ENCODE measurements at places on chromosomes 3 and 15.

GRCh38 chr15:29887721-29888120, 65.5 kb upstream of the TJP1 start:
- no peak for DNase-seq

GRCh38 chr3:21621181-21621651, 129.8 kb downstream of the ZNF385D start:
- no peak for DNase-seq

DNA sequence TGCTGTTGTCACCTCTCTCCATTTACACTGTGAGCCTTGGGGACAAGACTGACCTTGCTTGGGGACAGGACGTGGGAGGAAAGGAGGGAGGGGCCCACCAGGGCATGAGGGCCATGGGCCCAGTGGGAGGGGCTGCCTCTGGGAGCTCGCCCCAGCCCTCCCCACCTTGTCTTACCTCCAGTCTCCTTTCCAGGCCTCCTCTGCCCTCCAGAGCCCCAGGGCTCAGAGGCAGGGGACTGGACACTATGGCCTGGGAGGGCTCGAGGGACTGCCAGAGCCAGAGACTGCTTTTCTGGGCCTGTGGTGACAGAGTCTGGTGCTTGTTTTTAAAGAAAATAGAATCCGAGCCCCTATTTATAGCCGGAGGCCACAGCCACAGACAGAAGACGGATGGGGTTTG, 10.2 kb downstream of the CSPG4 start:
- DNase-seq: no peak

DNA sequence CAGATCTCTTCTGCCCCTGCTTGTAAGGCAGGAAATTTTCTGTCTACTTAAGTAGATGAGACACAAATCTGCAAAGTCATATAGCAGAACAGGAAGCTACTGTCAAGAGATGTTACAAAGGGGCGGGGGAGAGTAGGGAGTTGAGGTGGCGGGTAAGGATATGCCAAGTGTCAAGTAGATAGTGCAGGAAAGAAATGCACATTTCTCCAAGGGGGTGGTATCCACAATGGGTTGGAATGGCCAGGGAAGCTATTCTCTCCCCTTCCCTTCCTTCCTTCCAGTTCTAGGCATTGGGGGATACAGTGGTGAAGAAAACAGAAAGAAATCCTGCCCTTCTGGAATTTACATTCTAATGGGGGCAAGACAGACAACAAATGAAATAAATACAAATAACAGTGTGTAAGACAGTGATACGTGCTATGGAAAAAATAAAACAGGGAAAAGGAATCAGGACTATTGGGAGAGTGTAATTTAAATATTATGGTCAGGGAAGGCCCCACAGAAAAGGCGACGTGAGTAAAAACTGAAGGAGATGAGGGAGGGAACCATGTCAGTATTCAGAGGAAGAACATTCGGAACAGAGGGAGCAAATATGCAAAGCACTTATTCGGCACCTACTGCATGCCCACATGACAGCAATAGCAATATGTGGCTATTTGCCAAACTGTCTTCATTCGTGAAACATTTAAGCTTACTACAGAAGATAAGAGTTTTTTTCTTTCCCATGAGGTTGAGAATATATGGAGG, 42.8 kb upstream of the RNU6-1 start:
- peak; percentile 14 for DNase-seq

- DNase-seq: no peak
These were observed 36.7 kb downstream of the SLC9A9 start for GRCh38 chr3:143811602-143812001.

DNA sequence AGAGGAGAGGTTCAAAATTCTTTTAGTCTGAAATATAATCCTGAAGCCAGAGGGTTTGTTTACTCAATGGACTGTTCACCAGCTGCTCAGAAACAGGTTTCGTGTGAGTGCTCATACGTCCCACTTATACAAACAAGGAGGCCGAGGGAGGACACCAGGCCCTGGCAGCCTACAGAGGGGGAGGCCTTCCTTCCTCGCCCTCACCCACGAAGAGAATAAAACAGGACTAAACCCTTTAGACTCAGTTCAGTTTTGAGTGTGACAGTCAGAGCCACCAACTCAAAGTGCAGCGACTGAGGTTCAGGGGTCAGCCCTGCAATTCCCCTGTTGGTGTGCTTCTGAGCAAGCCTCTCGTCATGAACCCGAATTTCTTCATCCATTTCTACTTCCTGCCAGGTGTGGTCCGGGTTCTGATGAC, 17.3 kb downstream of the FAM174B start:
- peak; percentile 70 for DNase-seq

DNA sequence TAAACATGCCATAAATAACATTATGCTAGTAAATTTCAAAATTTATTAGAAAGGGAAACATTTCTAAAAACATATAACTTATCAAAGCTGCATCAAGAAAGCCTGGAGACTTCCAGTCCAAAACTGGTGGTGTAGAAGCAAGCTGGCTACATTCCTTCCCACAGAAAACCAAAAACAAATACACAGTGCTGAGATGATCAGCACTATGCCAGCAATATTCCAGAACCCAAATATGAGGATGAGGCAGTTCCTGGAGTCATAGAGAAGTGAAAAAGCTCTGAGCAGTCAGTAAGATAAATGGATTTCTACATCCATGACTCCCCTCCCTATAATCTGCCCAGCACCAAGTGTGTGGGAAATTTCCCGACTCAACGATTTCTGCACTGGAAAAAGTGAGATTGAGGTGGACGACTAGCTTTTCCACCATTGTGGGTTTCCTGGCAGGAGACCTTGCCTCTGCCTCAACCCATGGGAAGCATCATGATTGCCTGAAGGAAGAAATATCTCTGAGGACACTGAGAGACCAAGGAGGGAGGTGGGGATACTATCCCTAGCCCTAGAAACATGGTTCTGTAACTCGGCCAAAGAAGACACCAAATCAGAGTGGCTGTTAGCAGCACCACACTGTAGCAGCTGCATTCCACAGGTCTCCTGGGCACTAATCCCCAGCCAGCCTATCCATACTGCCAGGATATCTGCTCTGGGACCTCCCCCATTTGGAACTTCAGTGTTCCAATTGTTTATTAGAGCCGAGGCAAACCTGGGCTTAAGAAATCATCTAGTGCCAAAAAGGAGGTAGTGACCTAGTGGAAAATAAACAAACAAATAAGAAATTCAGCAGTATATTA, 11.8 kb upstream of the CLN6 start:
- no peak for DNase-seq

GRCh38 chr3:23804441-23805209, 1.1 kb upstream of the UBE2E1 start:
- no peak for DNase-seq

DNA sequence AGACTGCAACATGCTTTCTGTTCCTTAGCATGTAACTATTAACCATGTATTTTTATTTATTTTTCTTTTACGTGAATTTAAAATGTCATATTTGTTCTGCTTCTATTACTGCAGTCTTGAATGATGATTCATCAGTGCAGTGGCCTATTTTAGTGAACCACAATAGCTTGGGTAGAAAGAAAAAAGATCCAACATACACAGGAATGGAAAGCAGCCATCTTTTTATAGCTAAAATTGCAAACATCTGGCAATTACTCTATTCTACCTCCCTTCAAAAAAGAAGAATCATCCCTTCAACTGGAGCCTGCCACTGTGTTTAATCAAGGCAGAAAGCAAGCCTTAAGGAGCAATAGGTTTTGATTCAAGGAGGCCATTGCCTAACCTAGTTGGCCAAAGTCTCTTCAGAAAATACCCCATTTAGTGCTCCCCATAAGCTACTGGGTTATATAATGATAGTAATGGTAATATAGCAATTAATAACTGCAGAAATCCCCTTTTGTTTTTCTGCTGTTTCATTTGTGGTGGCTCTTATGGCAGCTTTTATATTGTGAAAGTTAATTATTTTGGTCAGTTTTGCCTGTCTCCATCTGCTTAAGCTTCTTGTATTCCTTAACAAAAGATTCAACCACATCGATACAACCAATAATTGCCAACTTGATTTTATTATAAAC, 267.3 kb downstream of the LPP start:
- no peak for DNase-seq

DNA sequence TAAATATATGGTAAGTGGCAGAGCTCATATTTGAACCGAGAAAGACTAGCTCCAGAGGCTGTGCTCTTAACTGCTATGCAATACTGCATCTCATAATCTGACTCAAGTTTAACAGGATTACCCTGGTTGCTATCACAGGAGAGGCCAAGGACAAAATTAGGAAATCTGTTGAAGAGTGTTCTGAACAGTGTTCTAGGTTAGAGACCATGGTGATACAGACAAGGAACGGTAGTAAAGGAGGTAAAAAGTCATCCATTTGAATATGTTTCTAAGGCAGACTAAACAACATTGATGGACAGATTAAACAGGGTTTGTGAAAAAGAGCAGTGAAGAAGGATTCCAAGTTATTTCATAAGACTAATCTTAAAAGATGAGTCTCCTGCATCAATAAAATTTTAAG, 22.1 kb downstream of the PLOD2 start:
- no peak for DNase-seq

GRCh38 chr3:15502616-15503015, 18.9 kb downstream of the COLQ start:
- DNase-seq: no peak

DNA sequence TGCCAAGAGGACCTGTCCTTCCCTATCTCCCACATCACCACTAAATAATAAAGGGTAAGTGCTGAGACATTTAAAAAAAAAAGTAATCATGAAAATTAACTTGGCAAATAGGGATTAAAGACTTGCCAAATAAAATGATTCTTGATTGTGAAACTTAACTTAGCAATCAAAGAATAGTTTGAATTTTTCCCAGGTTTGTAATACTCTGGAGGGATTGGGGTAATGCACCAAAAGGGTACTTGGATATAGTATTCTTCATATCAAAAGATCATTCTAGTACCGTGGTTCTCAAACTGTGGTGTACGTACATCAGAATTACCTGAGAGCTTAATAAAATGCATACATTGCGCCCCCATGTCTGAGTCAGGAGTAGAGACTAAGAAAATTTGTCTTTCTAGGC, 28.5 kb downstream of the CALML4 start:
- DNase-seq: no peak

DNA sequence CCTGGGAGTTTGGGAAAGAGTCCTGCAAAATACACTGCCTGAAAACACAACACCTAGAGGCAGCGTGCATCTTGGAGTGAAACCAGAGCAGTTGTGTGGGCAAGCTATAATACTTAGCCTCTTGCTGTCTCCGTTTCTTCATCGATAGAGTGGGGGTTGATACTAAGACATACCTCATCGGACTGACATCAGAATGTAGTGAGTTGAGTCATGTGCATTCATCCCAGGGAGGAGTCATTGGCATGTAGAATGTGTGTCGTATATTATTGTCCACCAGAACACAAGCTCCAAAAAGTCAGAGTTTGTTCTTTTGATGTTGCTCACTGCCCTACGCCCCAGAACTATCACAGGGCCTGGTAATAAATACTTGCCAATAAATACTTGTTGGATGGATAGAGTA, 4.3 kb downstream of the SNTN start:
- DNase-seq: no peak

GRCh38 chr3:128572013-128572412, 78.6 kb downstream of the RPN1 start:
- no peak for DNase-seq

- no peak for DNase-seq
These were observed 12.6 kb downstream of the DUSP7 start for GRCh38 chr3:52043750-52044149.

DNA sequence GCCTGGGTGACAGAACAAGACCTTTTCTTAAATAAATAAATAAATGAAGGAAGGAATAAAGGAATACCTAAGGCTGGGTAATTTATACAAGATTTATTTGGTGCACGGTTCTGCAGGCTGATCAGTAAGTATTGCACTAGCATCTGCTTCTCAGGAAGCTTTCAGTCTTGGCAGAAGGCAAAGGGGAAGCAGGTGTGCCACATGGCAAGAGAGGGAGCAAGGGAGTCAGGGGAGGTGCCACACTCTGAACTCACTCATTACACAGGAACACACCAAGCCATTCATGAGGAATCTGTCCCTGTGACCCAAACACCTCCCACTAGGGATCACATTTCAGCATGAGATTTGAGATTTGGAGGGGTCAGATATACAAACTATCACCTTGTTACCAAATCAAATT, 56.4 kb downstream of the PRKCI start:
- no peak for DNase-seq

All from pancreas (tissue), 10 donors.